Right kidney (tissue), 9 donors: ENCODE measurements at places on chromosomes 16 and 17.

DNA sequence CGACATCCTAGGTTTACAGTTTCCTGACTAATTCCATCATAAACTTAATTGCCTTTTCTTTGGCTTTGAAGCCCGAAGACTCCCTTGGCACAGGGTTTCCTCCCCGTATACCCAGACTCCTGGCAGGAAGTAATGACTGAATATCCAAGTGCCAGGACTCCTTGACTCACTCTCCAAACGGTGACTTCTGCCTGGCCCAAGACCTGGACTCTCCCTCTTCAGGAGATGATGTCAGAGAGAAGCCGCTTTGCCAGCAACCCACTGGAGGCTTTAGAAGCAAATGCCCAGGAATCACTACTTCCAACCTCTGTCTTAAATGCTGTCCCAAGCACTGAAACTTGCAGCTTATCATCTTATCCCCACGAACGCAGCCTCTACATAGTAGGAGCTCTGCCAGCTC, 146.5 kb downstream of the RGS9 start:
- no peak for DNase-seq

- DNase-seq: no peak
Observed at GRCh38 chr16:84656649-84657048, 8.3 kb downstream of the KLHL36 start.

DNA sequence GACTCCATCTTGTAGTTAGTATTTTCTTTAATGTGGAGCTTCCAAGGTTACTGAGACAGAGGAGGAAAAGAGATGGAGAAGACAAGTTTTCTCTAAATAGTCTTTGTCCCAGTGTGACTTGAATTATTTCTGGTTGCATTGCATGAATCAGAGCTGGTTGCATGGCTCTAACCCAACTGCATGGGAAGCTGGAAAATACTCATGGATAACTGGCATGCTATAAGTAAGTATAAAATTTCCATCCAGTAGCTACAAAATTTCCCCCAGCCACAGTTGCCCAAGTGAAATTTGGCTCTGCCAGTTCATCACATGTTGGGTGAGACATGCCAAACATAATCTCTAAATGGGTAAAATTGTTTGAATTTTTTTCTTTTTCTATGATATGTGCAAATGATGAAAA, 1161.5 kb downstream of the CDH11 start:
- DNase-seq: no peak

DNA sequence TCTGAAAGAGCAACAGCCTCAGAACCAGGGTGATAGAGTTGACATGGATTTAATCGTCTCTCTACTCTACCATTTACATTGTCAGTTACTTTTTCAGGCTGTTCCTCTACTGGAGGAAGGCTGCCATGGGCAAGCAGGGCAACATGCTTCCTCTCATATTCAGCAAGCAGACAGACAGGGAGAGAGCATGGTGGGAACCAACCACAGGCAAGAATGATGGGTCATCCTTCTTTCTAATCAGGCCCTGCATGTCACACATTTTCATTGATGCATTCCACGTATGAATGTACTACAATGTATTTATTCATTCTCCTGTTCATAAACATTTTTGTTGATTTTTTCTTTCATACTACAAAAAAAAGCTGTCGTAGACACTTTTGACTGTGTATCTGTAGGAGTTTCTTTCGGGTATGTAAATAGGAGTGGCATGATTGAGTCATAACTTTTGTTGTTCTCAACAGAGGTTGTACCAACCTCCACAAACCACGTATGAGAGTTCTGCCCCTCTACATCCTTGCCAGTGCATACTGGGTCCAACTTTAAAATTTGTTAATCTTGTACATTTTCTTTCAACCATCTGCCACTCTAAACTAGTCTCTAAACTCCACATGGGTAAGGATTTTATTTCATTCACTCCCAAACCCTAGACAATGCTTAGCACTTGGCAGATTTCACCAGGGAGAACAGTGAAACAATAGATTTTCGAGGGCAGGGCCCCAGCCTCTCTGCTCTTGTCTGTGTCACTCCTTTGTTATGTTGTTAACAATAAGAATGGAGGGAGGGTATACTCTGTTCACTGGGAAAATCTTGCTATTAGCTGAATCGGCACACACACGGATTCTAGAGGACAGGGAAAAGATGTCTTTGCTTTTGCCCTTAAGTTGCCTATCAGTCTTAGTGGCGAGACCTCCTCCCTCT, 58.7 kb downstream of the CMC2 start:
- no peak for DNase-seq

- DNase-seq: peak; percentile 88
Observed at GRCh38 chr17:44628243-44629188, 27.8 kb upstream of the MEIOC start.

GRCh38 chr17:8960325-8961140, 5.0 kb downstream of the PIK3R5 start:
- no peak for DNase-seq

DNA sequence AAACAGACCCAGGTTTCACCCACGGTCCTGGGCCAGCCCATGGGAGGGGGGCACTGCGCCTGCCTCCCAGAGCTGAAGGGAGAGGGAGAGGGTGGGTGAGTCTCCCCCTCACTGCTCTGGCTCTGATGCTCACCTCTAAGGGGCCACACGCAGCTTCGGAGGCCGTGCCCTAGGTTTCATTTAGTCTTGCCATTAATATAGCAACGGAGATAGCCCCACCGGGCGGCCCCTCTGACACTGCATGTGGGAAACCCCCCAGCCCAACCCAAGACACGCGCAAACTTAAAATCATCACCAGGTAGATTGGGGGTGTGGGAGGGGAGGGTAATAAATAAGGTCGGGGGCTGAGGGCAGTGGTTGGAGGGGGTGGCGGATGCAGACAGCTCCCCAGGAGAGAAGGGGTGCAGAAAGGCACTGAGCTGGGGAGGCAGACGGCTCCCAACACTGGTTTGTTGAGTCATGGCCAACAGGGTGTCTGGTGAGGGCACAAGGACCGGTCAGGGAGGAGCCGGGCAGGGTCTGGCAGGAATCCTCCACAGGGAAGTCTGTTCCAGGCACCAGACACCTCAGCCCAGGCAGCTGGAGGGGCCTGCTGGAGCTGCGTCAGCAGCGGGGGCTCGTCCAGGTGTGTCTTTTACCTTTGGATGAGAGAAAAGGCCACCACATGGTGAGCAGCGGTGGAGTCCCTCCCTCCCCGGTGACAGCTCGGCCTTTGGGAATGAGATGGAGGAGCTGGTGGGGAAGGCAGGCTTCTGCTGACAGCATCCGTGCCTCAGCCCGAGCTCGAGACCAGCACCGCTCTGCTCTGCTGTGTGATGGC, 32.0 kb upstream of the DOC2B start:
- DNase-seq: no peak

- no peak for DNase-seq
Observed at GRCh38 chr17:14094676-14095601, 25.6 kb downstream of the COX10 start.

- DNase-seq: no peak
Observed at GRCh38 chr16:76654088-76654820, 377.1 kb downstream of the CNTNAP4 start.

- no peak for DNase-seq
Observed at GRCh38 chr16:6428861-6429260, 903.8 kb upstream of the RBFOX1 start.

- no peak for DNase-seq
Observed at GRCh38 chr16:16025214-16025968, 76.0 kb downstream of the ABCC1 start.

GRCh38 chr17:51371732-51372151, 111.4 kb downstream of the UTP18 start:
- DNase-seq: no peak

GRCh38 chr16:31333686-31334649, 21.0 kb upstream of the ITGAX start:
- DNase-seq: no peak

- no peak for DNase-seq
Observed at GRCh38 chr17:17243163-17243562, 6.2 kb upstream of the FLCN start.

DNA sequence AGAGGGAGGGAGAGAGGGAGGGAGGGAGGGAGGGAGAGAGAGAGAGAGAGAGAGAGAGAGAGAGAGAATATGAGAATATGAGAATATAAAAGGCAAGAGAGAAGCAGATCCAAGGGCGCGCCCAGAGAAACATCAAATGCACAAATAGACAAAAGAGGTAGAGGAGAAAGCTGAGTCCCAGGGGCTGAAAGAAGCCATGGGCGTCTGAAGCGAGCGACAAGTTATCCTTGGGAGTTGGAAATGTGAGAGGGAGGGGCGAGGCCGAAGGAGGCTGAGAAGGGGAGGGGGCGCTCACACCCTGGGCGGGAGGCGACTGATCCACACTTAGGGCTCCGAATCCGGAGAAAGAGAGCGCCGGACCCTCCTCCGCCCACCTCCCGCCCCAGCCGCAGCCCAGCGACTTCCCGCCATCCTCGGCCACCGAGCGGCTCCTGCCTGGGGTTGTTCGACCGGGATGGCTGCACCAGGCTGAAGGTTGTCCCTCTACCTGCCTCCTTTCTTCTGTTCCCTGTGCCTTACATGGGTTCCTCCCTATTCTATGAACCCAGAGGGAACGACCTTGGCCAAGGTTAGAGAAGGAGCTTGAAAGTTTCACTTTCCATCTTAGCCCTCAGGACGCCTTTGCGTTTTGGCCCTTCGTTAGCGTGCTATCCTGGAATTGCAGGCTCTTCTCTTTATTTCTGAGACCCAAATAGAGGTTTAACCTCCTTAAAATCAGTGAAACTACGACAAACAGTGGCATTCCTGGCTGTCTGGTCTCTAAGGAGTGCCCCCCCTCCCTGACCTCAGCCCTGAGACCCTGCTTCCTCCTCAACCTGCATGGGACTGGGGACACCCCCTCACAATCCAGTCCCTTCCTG, 21.2 kb upstream of the HOXB9 start:
- peak; percentile 75 for DNase-seq

DNA sequence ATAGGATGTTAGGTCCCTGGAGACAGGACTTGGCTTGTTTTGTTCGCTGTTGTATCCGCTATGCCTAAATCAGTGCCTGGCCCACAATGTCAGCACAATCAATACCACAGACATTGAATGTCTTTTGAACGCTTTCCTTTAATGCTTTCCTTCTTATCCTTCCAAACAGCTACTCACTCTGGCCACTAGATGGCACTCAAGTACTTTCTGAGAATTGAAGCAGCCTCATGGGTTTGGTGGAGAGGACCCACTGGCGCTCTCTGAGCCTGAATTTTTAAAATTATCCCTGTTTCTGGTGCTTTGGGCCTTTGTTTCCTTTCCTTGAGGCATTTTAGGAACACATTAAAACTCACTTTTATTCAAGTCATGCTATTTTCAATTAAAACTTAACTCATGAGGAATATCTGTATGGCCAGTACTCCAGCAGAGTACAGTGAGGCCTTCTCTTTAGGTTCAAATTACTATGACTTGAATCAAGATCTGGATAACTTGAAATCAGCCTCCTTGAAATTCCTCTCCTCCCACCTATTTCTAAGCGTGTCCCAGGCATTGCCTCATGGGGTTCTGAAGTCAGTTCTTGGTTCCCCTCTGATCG, 3.2 kb upstream of the NLRP1 start:
- DNase-seq: peak; percentile 25

DNA sequence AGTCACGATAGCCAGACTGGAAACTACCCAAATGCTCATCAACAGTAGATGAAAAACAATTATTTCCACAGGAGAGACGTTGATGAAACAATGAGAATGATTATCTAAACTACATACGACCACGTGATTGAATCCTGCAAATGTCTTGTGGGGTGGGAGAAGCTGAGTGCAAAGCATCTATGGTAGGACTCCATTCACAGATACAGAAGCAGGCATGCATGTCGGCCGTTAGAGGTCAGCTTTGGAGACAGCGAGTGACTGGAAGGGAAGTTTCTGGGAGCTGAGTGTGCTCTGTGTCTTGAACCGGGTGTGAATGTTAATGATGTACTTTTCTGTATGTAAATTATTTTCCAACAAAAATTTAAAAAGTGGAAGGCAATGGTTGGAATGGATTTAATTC, 71.5 kb upstream of the DNAJA2 start:
- peak; percentile 10 for DNase-seq

DNA sequence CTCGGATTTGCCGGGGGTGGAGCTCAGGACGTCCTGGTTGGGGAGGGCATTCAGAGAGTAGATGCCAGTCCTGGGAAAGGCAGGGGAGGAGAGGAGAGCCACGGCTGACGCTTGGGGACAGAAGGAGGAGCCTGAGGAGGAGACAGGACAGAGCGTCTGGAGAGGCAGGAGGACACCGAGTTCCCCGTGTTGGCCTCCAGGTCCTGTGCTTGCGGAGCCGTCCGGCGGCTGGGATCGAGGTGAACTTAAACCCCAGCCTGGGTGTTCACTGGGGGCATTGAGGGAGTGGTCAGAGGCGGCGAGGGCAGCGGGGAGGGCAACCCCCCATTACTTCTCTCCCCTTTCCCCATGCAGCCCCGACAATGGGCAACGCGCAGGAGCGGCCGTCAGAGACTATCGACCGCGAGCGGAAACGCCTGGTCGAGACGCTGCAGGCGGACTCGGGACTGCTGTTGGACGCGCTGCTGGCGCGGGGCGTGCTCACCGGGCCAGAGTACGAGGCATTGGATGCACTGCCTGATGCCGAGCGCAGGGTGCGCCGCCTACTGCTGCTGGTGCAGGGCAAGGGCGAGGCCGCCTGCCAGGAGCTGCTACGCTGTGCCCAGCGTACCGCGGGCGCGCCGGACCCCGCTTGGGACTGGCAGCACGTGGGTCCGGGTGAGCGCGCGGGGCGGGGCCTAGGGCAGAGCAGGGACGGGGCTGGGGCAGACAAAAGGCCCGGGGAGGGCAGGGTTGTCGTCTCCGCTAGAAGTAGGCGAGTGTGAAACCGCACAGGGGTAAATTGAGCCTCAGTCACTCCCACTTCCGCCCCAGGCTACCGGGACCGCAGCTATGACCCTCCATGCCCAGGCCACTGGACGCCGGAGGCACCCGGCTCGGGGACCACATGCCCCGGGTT, 3.7 kb downstream of the NOL3 start:
- peak; percentile 73 for DNase-seq

DNA sequence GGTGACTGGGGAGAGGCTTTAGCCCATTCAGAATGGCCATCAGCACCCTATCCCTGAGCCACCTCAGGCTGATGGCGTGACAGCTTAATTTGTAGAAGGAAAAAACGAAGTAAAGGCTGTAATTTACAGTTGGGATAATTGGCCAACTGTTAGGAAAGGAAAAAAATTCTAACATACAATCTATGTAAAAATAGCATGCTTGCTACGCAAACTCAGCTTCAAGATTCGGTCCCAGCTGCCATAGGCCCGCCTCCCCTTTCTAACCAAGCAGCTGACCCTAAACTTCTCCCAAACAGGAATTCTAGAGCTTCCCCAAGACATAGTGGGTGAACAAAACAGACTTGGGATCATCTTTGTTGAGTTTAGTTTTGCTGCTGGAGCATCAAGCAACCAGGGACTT, 4.9 kb downstream of the SEZ6 start:
- DNase-seq: no peak

DNA sequence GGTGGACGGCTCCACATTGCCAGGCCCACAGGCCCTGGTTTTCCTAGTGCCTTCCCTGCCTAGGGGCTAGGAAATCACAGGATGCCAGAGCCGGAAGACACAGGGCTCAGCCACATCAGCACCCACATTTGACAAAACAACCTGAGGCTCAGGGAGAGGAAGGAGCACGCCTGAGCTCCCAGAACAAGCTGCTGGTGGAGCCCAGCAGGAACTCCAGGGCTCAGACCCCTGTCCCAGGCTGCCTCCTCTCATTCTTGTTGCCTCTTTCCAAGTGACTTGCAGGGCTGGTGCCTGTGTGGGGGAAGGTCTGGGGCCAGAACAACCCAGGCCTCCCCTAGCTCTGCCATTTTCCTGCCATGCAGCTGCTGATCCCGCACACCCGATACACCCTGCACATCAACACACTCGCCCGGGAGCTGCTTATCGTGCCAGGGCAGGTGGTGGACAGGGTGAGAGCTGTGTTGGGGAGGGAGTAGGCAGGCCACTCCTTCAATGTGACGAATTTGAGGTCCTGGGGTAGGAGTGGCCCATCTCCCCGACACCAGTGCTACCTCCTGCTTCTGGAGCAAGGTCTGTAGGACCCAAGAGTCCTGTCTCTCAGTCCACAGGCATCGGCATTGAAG, 7.6 kb downstream of the ALOX15B start:
- no peak for DNase-seq
